Mammary epithelial cell (primary cell): ENCODE measurements at places on chromosomes 6 and 20. TPM values are rescaled to one million over a fixed set of nuclear protein-coding genes. Genes with fewer than 3 reads are reported as not detected.

Gene DUSP15
- polyA plus RNA-seq: not detected

Gene ANKRD6
- polyA plus RNA-seq: 11.5 TPM

GRCh38 chr20:9136114-9136513 lies 67.2 kb downstream of the PLCB4 start:
- DNase-seq: no peak

Gene KHDC1L
- polyA plus RNA-seq: 0.26 TPM

DNA sequence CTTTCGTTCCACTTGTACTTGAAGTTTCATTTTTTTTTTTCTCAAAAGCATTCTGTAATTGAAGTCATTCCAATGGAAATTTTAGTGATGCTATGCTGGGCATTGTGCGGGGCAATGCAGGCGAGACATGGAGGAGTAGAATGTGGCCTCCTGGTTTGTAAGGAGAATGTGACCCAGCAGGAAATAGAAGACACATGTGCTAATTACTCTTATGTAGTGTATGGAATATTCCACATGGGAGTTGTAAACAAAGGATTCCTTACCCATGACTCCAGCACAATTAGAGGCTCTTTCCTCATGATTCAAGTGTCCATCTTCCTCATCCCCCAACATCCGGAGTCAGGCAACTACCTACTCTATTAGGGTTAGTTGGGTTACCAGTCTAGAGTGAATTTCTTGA lies 14.9 kb upstream of the RFPL4B start:
- DNase-seq: no peak

- DNase-seq: no peak
Measured at GRCh38 chr20:9594284-9594875, 80.0 kb downstream of the LAMP5 start.

Gene ARMC12
- polyA plus RNA-seq: 0.32 TPM

Gene TTBK1
- not detected for polyA plus RNA-seq

Gene HLA-F
- polyA plus RNA-seq: 32.4 TPM

- DNase-seq: no peak
Measured at GRCh38 chr6:80592436-80592835, 486.0 kb downstream of the BCKDHB start.

Gene CST5
- 0.14 TPM for polyA plus RNA-seq

DNA sequence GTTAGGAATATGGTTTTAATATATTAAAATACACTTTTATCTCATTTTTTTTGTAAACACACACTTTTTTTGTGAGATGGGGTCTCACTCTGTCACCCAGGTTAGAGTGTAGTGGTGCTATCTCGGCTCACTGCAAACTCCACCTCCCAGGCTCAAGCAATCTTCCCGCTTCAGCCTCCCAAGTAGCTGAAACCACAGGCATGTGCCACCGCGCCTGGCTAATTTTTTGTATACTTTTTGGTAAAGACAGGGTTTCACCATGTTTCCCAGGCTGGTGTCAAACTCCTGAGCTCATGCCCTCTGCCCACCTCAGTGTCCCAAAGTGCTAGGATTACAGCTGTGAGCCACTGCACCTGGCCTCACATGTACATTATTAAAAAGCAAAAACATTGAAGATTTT lies 10.8 kb downstream of the IPCEF1 start:
- no peak for DNase-seq

- no peak for DNase-seq
Measured at GRCh38 chr20:63366390-63367365, 5.5 kb upstream of the CHRNA4 start.

Gene CRYBG1
- polyA plus RNA-seq: 28.3 TPM

- DNase-seq: no peak
Measured at GRCh38 chr6:11853678-11854407, 75.2 kb upstream of the ADTRP start.

Gene PPIL1
- 32.5 TPM for polyA plus RNA-seq
